Stimulated activated CD4-positive, alpha-beta T cell treated with anti-CD3 and anti-CD28 coated beads, Interleukin-1b, Interleukin-23, amount 100 ng/mL, for 1 hour (primary cell): ENCODE measurements at places on chromosomes 5 and 9.

- no peak for DNase-seq
Observed at GRCh38 chr9:38091310-38092199, 22.5 kb upstream of the SHB start.

DNA sequence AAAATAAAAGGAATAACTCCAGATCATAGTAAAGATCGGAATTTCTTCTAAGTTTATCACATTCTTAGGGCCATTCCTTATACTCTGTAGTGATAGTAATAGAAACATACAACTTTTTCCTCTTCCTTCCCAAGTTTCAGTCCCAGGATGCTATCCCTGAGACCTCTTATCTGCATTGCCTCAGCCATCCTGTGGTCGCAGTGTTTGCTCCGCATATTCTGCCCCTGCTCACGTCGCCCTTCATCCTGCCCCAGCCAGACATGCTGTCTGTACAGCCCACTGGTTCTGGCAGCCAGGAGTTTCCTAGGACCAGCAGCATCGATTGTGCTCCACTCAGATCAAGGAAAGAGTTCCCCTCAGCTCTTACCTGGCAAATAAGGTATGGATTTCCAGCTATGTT lies 132.7 kb upstream of the ERCC6L2 start:
- no peak for DNase-seq

GRCh38 chr9:37212435-37212834 lies 92.1 kb downstream of the ZCCHC7 start:
- DNase-seq = no peak

DNA sequence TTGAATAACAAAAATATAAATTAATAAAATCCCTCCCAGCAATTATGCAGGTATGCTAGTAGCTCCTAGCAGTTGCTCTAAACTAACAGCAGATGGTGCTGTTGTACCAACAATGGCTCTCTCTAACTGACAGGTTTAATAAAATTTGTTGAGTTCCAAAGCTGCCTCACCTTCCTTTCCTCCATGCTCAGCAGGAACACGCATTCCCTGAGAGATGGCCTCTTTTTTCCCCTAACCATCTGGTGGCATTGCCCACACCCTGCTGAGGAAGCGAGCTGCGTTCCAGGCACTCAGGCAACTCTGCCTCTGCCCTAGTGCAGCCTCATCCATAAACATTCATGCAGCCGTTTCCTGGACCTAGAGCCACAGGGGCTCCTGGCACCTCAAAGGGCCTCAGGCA lies 106.2 kb downstream of the KLHL3 start:
- no peak for DNase-seq

- no peak for DNase-seq
Observed at GRCh38 chr5:15821506-15821905, 321.5 kb downstream of the FBXL7 start.

DNA sequence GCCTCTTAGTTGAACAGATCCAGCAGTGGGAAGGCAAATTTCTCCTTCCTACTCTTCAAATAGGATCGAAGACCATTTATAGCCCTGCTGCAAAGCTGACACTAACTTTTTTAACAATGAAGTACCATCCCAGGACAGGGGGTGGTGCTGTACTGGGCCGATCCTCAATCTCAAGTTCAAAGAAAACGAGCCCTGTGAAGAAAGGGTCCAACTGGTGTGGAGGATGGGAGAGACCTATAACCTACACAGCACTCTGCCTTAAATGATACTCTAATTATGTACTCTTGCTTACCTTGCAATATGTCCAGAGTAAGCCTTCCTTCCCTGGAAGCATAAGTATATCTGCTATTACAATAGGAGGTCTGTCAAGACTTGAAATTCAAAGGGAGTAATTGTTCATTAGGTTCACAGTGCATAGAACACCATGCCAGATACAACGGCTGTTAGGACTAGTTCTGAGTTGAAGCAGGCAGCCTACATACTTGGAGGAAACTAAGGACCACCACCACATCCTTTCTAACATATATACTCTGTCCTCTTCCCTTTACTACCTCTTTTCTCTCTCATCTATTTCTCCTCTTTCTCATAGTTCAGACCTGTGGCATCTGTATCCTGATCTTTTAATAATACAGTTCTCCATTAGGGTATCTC lies 6.2 kb downstream of the ETF1 start:
- no peak for DNase-seq

DNA sequence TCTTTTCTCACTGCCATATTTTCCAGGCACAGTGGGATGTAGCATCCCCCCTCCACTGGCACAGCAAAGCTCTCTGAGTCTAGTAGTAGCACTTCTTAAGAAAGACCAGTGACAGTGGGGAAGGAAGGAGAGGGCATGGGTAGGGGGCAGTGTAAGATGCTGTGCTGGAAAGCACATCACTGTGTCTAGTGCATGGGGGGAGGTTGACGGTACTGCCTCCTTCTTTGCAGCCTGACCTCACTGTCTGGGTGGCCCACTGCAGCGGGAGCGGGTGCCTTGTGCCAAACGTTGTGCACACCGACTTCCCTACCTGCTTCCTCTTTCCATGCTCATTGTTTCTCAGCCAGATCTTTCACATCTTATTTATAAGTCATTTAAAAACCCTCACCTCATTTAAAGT lies 91.8 kb downstream of the PDE8B start:
- no peak for DNase-seq

GRCh38 chr5:112918679-112919078 lies 3.3 kb downstream of the REEP5 start:
- DNase-seq = no peak

DNA sequence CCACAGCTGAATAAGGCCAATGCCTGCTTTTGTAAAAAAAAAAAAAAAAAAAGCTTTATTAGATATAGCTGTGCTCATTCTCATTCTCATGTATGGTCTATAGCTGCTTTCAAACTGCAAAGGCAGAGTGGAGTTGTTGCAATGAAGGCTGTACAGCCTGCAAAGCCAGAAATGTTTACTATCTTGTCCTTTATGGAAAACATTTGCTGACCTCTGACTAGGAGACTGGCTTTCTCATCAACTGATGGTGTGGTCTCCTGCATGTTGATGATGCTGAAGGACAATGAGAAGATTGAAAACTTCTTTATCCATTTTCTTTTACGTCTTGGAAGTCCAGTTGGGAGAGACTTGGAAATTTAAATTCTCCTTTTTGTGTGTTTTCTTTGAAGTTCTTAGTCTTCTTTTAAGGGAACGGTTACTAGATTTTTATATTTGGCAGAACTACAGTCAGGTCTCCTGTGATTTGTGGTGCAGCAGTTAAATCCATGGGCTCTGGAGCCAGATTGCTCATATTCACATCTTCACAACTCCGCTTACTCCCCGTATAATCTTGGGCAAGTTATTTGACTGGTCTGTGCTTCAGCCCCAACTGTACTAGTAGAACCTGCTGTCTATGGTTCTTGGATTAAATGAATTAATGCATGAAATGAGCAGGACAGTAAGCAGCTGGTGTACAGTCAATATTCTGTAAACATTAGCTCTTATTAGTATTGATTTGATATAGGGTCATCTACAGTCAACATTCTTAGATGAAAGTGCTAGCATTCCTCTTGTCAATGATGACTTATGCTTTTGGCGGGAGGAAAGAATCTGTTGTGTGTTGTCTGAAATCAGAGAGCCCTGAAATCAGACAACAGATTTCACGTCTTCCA lies 39.7 kb upstream of the BASP1 start:
- no peak for DNase-seq

DNA sequence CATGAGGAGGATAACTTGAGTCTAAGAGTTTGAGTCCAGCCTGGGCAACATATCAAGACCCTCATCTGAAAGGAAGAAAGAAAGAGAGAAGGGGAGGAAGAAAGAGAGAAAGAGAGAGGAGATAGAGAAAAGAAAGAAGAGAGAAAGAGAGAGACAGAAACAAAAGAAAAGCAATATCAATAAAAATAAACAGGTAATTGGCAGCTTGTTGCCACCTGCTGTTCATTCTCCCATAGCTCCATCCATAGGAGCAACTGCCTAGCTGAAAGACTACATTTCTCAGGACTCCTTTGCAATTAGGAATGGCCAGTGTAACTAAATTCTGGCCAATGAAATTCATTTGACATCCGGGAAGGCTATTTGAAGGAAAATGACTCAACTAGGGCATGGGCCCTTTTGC lies 4.6 kb upstream of the TTC39B start:
- DNase-seq = no peak

GRCh38 chr5:172853355-172853975 lies 19.4 kb downstream of the ERGIC1 start:
- DNase-seq = no peak

DNA sequence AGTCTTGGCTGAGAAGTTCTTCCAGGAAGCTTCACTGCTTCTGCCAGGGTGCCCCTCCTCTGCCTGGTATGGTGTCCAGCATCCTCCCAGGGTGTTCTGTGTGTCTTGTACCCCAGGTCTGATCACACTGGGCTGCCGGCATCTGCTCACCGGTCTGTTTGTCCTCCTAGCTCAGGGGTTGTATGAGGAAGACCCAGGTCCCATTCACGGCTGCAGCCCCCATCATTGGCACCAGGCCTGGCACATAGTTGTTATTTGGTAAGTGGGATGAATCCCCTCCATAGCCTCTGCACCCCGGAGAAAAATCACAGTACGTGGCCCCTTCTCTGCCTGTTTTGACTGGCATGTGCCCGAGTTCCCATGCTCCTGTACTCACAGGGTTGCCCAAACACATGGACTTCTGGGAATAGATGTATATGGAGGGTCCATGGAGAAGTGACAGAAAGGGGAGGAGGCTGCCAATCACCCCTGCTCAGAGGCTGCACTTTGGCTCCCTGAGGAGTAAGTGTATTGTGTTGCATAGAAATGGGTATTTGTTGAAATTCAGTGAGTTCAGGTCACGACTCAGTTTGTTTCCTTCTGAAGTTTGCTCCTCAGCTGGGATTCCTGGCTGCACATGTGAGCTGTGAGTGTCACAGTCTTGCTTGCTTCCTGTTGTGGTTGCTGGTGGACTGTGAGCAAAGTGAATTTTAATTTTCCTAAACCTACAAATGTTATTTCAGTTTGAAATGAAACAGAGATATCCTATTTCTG lies 96.2 kb downstream of the HSPA4 start:
- DNase-seq = no peak
